MM.1S (cell line): ENCODE measurements at places on chromosomes 6 and 20.

GRCh38 chr6:36793296-36793912 is 45.8 kb downstream of the CPNE5 start:
- no peak for DNase-seq

- no peak for DNase-seq
Measured at GRCh38 chr6:41840326-41840725, 52.8 kb downstream of the TOMM6 start.

DNA sequence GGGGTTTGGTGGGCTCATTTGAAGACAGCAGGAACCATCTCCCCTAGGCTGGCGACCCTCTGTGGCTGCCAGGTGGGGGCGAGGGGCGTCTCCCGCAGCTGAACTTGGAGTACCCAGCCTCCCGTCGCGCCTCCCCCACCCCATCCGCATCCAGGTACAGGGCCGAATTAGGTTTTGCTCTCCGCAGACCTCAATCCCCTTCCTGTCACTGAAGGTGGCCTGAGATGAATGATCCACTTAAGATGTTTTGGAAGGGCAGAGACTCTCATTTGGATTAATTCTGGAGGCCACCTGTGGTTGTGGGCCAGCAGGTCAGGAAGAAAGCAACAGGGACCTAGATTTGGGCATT is 493 bp downstream of the CD83 start:
- no peak for DNase-seq

DNA sequence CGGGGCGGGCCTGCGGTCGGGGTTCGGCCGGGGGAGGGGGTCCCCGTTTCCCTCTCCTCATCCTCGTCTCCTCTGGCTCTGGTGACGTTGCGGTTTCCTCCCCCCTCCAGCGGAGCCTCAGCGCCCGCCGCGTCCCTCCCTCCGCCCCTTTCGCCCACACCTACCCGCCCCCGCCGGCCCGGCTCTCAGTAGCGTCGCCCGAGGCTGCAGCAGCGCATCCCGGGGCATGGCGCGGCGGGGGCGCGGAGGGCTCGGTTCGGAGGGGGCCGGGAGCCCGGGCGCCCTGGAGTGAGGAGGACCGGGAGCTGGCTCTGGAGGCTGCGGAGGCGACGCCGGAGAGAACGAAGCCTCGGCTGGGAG is at the start of gene DSE:
Gene DSE (plus strand): TSS at position 188 of the 360 bp plus-strand sequence. CDS start 28,304 bp downstream, outside the sequence.
- DNase-seq, result peak; percentile 48

DNA sequence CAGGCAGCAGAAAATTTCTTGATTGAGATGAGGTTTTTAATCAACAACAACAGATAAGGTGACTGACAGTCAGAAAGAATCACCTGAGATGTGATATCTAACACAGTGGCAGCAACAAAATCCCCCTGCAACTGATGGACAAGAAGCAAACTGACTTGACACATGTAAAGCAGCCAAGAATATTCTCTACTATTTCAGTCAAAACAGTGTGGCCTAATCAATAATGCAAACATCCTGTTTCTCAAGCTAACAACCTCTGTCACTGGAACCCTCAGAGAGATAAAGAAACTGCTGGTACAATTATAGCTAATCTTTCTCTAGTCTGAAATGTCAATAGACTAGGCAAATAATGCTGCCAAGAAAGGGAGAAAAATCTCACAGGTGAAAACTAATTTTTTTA is 4.6 kb upstream of the CGA start:
- DNase-seq, result no peak

DNA sequence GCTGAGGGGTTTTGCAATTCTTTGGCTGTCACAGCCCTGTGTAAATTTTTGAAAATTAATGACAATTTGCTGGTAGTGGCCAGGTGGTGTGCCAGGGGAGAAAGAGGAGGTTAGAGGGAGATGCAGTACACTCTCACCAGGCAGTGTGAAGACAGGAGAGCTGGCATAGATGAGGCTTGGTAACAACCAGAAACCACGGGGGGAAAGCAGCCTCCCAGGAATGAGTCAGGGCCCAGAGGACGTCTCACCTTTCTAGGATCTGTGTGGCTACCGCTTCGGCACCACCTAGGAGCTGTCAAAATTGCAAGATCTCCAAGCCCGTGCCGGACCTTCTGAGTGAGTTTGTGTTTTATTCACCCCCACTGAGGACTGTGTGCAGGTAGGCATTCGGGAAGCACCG is 171.4 kb downstream of the PACRG start:
- DNase-seq, result no peak

DNA sequence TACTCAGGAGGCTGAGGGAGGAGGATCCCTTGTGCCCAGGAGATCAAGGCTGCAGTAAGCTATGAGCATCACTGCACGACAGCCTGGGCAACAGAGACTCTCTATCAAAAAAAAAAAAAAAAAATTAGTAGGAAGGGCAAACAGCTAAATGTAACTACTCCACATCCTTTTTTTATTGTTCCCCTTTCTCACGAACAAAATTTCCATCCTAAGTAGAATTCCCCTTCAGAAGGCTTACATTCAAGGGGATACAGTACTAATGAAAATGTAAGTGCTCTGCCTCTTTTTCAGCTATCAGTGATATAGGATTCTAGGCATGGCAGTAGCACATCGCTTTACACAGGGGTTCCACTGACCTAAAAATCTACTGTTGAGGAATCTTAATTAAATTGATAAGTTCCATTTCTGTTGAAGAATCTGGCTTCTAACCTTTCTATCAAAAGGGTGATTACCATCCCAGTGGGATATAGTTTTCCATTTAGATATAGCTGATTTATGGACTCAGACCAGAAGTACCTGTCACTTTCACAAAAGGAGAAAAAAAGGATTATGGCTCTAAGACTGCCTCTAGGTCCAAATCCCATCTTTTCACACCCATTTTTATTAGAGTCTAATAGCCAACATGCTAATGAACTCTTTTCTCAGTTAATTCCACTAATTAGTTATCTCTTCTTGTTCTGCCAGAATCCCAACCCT is 2.6 kb downstream of the B4GALT5 start:
- no peak for DNase-seq

DNA sequence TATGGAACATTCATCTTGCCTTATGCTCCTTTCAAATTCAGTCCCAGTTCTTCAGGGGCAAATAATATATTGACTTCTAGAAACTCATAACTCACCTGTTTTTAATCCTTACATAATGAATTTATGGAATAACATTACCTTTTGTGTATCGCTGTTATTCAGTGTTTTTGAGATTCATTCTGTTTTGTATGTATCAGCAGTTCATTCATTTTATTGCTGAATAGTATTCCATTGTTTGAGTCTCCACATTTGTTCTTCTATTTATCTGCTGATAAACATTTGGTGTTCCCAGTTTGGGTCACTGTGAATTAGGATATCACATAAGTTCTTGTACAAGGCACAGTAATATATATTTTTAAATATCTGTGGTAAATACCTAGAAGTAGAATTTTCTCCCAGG is 5.1 kb downstream of the SEMG2 start:
- no peak for DNase-seq

DNA sequence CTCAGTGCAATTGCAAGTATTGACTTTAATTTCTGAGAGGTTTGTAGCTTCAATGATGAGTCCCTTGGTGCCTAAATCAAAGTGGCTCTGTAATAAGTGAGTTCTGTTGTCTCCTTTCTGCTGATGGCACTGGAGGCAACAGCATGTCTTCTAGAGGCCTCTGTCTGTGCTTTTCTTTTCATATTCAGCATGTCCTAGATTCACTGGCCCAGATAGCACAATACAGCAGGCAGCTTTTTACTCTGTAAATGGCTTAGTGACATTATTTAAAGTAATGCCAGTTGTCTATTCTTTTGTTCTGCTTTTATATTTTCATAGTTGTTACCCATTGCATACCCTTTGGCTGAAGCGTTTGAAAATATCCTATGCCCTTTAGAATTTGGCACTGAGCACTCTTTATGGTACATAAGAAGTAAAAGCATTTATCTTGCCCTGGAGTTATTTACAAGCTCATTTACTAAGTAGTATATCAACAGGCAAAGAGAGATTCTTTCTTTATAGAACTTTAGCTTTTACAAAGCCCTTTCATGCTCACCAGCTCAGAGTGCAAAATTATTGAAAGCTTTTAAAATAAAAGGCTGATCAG is 271.5 kb upstream of the KCNQ5 start:
- DNase-seq, result no peak

GRCh38 chr6:134936931-134937330 is 13.0 kb downstream of the ALDH8A1 start:
- no peak for DNase-seq

DNA sequence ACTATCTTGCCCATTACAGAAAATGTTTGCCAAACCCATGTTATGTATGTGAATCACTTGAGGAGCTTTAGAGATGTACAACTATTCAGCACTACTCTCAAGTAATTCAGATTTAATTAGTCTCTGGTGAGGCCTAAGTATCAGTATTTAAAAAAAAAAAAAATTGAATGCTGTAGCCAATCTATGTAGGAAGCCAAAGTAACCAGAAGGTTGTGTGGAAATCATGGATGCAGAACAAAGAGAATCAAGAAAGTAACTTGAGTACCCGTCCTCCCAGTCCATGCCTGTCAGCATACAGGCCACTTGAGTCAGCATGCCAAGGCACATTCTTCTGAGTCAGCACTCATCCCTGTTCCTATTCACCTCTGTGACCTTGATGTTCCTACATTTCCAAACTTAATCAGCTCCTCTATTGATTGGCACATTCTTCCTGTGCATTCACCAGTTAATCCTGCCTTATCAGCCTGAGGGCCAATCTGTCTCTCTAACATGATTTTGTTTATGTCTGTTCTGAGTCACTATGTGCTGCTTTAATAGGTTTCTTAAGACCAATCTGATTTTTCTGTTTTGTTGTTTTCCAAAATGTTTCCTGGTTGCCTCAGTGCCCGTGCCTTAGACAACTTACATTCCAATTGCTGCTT is 165.6 kb downstream of the KCNQ5 start:
- no peak for DNase-seq

GRCh38 chr6:7035837-7036249 is 71.9 kb upstream of the RREB1 start:
- DNase-seq, result no peak

DNA sequence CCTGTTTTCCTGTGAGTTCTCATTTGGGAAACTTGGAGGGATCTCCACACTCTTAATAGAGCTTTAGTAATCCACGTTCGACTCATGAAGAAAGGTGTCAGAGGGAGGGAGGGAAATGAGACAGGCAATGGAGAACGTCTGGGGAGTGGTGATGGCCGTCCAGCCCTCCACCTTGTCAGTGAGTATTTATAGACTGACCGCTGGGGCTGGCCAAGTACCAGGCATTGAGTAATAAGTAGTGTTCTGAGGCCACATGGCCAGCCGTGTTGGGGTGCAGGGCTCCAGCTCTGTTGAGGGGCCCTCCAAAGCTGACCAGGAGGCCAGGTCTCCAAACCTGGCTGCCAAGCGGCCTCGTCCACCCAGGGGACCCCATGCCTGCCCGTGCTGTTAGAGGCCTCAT is 11.3 kb upstream of the DSN1 start:
- no peak for DNase-seq

GRCh38 chr6:134814076-134814695 is 135.7 kb downstream of the ALDH8A1 start:
- no peak for DNase-seq

DNA sequence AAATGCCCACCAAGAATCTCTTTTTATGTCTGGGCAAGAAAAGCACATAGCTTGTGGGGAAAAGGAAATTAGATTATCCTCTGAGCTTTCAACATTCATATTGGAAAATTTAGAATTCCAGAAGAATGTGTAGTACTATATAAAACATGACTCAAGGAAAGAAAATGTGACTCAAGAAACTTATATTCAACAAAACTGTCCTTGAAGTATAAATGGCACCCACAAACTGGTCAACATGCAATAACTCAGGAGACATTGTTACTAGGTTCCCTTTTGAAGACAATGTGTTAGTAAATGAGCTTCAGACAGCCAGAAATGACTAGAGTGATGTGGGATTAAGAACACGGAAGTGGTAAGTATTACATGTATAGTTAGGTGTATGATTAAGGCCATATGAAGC is 26.1 kb upstream of the TINAG start:
- DNase-seq, result no peak

GRCh38 chr20:61973515-61974356 is 91.9 kb downstream of the TAF4 start:
- no peak for DNase-seq

- DNase-seq, result no peak
Measured at GRCh38 chr6:167396659-167397490, 72.0 kb downstream of the TTLL2 start.

DNA sequence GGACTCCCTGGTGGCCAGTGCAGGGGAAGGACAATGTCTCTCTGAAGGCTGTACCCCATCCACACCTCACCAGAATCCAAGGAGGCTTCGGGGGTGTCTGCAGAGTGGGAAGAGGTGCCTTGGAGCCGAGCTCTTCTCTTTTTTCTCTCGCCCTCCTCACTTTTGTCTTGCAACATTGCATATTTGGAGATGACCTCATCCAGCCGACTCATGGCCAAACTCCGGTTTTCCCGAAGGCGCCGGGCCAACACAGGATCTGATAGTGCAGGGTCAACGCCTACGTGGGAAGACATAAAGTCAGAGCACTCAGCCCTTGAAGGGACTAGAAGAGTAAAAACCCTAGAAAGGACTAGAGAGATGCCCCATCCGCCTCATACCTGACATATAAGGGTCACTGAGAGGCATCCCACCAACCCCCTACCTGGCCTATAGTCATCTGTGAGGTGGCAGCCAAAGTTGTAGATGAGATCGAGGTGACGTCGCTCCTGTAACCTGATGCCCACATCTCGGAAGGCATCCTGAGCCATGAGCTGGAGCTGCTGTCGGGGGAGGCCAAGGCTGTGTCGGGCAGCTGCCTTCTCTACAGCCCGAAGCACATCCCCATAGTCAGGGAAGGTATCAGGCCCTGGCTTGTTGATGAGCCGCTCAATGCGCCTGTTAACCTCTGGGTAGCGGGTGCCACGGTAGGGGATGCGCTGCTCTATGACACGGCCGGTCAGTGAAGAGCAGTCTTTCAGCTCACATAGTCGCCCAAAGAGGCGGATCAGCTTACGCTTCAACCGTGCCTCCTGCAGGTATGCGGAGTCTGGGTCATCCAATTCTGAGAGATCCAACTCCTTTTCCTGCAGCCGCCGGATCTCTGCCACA is 3.0 kb upstream of the ZBTB22 start:
- no peak for DNase-seq

DNA sequence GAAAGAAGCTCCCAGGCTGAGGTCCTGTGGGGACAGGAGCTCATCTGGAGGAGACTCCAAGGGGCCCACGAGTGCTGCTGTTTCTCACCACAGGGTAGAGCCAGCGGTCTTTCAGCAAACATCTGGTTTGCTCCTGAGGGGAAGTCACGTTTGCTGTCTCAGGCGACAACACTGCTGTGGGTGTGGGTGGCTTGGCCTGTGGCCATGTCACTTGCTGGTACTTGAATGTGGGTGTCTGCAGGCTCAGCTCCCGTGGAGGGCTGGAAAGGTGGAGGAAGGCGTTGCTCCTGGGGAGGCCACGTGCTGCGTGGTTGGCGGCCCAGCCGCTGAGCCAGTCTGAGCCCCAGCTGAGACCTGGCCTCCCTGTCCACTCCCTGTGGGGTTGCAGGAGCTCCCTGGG is 52.8 kb upstream of the MPC1 start:
- DNase-seq, result no peak

- no peak for DNase-seq
Measured at GRCh38 chr20:6886065-6886729, 118.7 kb downstream of the BMP2 start.

DNA sequence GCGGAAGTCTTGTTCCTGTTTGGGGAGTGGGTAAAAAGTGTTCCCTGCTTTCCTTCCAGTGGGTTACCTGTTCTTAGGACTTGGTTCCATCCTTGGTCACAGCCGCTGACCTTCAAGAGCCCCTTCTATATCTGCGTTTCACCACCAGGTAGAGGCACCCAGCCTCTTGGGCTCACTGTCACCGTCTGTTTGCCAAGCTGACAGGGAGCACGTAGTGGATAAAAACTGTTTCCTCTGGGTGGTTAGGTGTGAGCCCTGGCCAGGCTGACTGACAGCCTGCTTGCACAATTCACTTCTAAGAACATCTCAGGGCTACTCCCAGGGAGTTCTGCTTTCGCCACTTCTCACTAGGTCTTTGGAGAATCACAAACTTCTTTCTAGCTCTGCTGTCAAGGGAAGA is 1.8 kb upstream of the JPH2 start:
- DNase-seq, result no peak
